ENCODE measurements at places on chromosomes 3 and 15.

- peak; percentile 35 for DNase-seq
Observed at GRCh38 chr15:76147906-76148570, 88.3 kb downstream of the TMEM266 start.

DNA sequence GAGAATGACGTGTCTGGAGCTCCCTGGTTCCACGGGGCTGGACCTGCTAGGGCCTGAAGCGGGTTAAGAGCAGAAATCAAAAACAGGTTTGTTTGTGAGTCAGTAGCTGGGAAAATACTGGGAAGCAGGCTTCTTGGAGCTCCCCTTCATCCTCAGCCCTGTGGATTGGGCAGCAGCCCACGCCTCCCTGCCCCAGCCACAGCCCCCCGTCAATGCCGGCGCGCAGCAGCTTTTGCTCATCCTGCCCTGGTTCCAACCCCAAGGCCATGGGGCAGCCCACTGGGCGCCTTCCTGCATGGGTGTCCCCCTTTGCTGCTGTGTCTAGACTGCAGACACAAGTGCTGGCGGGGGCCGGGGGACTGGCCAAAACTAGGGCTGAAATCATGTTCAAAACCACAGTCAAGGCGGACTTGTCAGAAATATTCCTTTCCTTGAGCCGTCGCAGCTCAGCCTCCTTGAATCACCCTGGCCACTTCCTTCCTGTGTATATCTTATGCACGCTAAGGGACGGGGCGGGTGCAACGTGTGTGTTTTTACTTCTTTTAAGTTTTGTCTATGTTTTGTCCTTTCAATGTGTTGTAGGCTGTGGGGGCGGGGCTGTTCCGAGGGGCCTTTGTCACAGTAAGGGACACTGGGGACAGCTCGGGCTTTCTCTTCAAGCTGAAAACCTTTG, 108.1 kb downstream of the KLF13 start:
- peak; percentile 81 for DNase-seq

DNA sequence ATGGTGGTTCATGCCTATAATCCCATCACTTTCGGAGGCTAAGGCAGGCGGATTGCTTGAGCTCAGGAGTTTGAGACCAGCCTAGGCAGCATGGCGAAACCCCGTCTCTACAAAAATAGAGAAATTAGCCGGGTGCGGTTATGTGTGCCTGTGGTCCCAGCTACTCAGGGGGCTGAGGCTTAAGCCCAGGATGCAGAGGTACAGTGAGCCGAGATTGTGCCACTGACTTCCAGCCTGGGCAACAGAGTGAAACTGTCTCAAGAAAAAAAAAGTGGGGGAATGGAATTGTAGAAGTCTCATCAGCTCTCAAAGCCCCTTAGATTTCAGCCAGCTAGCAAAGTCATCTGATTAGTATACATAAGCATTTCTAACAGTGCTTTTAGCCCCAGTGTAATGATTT, 33.2 kb downstream of the TIPARP start:
- no peak for DNase-seq

- DNase-seq: no peak
Observed at GRCh38 chr3:186596568-186597287, 16.1 kb upstream of the AHSG start.

- no peak for DNase-seq
Observed at GRCh38 chr3:137264843-137265330, 307.1 kb downstream of the IL20RB start.

DNA sequence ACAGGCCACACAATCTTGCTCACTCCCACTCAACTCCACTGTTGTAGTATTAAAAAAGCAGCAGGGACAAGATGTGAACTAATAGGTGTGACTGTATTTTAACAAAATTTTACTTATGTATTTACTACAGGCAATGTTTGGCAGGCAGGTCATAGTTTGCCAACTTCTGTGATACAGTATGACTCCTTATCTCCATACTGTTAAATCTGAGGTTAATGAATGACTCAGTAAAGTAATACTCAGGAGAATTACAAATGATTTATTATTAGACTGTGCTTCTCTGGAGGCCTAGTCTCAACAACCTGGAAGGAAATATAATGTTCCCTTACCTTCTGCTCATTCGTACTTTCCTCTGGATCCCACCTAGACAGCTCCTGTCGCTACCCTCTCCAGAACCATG, 258.6 kb upstream of the KCNMB2 start:
- DNase-seq: no peak

DNA sequence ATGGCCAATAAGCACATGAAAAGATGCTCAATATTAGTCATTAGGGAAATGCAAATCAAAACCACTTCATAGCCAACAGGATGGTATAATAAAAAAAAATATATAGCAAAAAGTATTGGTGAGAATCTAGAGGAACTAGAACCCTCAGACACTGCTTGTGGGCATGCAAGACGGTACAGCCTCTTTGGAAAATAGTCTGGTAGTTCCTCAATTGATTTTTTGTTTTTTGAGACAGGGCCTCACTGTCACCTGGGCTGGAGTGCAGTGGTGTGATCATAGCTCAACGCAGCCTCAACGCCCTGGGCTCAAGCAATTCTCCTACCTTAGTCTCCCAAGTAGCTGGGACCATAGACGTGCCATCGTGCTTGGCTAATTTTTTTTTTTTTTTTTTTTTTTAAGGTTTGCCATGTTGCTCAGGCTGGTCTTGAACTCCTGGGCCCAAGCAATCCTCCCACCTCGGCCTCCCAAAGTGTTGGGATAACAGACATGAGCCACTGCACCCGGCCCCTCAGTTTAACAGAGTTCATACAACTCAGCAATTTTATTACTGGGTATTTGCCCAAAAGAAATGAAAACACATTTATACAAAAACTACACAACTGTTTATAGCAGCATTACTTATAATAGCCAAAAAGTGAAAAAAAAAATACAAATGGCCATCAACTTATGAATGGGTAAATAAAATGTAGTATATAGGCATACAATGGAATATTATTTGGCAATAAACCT, 5.1 kb downstream of the PRC1 start:
- DNase-seq: no peak
